Natural killer cell (primary cell): ENCODE measurements at places on chromosomes 4 and X.

- no peak for DNase-seq
Measured at GRCh38 chr4:174402470-174403176, 118.9 kb downstream of the CEP44 start.

DNA sequence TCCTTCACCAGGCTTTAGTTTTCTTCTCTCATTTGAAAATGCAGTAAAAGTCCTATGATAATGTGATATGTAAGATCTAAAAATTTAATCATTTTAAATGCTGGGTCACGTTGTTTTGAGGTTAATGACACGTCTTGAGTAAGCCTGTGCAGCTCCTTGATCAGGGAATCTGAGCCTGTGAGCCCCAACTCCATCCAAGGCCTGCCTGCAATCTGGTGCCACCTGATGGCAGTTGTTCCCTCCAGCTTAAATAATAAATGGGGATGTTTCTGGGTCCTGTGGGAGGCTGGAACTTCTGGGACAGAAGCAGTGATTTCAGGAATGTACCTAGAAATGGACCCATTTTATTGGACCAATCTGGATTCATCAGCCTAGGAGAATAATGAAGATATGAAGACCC, 455.4 kb upstream of the ADGRL3 start:
- DNase-seq, result no peak

DNA sequence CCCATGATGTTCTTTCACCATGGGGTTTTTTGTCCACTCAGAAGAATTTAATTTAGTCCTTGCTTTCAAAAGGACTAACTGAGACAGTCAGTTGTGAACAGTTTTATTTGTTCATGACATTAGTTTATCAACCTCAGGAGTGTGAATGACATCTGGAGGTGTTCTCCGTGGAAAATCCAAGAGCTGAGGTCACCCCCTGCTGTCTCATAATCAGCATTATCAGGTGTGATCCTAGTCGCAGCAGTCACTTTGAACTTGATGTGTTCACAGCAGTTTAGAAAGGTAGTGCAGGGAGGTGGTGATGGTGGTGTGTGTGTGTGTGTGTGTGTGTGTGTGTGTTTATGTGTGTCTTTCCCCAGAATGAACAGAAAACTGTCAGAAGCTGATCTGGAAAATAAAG, 1760.8 kb upstream of the PCDH10 start:
- DNase-seq, result no peak

GRCh38 chr4:188399834-188400233, 260.6 kb downstream of the TRIML1 start:
- no peak for DNase-seq

- peak; percentile 42 for DNase-seq
Measured at GRCh38 chrX:101417981-101418841, 10.2 kb downstream of the HNRNPH2 start.

DNA sequence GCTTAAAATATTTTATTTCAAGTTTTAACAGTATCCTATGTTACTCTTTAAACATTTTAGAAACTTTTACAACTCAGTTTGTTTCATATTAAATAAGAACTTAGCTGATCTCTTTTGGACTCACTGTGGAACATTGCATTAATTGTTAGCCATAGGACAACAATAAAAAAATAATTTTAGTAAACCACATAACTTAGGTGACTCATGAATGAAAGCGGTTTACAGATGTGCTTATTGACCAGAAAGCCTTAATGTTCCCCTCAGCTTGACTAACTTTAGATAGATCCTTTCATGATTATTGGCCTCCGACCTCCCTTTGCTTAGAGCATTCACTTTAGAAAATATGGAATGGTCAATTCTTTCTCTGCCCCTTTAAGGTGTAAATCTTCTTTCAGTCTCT, 783.5 kb upstream of the MAGEB2 start:
- DNase-seq, result no peak

GRCh38 chrX:39518476-39519029, 579.2 kb downstream of the BCOR start:
- DNase-seq, result no peak

GRCh38 chr4:8542776-8543525, 37.2 kb upstream of the GPR78 start:
- DNase-seq, result no peak

GRCh38 chr4:47494124-47494430, 9.0 kb downstream of the ATP10D start:
- no peak for DNase-seq

DNA sequence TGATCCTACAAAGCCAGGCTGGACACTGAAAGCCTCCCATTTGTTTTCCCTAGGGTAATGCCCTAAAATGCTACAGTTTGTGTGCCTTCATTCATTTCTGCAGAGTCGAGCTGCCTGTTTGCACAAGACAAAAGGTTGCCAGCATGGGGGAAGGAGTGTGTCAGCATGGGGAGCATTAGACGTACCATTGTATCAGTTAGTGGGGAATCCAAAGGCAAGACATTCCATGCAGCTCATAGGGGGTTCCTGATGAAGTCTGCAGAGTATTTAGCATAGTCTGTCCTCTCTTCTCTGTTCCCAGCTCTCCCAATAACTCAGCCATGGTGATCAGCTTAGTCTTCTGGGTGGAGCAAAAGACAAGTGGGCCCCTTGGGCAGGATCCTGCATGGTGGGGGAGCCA, 276.9 kb upstream of the PCDH7 start:
- DNase-seq, result no peak

- no peak for DNase-seq
Measured at GRCh38 chrX:63958134-63958865, 173.3 kb upstream of the ARHGEF9 start.

DNA sequence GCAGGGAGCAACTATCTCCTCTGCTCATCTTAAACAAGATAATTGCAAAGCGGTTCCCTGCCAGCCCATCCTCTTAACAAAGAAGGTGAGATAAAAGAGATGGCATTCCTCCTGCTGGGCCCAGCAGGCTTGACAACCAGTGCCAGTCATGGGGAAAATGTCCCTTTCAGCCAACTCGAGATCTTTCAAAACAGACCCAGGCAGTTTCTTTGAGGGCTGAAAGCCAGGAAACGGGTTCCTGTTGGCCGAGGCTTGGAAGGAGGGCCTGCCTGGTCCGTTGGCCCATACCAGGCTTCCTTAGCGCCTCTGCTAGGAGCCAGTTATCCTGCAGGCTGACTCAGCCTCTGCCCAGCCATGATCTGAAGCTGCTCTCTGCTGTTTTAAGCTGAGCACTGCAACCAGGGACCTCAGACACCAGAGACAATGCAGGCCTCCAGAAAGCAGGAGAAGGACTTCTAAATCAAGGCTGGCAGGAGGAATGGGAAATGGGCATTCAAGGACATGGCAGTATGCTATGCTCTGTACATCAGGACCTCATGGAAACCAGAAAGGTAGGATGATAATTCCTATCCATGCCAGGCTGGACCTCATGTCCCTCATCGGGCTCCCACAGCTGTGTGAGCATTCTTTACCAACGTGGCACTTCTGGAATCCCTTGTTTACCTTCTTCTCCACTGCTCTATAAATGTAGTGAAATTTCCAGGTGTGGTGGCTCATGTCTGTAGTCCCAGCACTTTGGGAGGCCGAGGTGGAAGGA, 42.4 kb upstream of the SLC2A9 start:
- no peak for DNase-seq

DNA sequence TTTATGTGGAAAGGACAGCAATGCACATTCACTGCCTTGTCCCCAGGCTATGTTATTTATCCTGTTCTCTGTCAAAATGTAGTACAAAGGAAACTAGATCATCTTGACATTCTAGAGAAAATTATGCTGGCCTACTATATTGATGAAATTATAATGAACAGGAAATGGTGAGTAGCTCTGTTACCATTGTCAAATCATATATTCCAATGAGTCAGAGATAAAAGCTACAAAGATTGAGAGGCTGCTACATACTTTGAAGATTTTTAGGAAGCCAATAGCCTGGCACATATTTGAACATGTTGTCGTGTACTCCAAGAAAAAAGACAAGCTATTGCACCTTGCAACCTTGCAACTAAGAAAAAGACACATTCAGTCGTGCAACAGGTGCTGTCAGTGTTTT, 52.7 kb upstream of the TET2 start:
- DNase-seq, result no peak

- DNase-seq, result no peak
Measured at GRCh38 chrX:74009041-74009440, 294.9 kb upstream of the ZCCHC13 start.

DNA sequence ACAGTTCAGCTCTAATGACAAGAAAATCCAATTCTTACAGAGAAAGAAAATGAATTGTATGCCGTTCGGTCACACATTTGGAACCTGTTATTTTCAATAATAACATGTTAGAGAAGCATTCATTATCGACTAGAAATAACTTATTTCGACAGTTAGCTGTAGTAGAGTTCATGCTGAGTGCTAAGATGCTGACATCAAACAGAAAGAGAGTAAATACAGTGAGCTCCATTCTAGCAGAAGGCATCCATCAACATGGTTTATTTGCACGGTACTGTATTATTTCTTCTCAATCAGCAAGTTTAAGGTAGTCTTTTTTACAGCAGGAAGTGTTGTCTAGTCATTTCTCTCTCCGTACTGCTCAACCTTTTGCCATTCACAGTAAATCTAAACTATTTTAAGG, 732.1 kb downstream of the STIM2 start:
- no peak for DNase-seq

GRCh38 chr4:114040319-114041116, 61.1 kb upstream of the ARSJ start:
- no peak for DNase-seq

DNA sequence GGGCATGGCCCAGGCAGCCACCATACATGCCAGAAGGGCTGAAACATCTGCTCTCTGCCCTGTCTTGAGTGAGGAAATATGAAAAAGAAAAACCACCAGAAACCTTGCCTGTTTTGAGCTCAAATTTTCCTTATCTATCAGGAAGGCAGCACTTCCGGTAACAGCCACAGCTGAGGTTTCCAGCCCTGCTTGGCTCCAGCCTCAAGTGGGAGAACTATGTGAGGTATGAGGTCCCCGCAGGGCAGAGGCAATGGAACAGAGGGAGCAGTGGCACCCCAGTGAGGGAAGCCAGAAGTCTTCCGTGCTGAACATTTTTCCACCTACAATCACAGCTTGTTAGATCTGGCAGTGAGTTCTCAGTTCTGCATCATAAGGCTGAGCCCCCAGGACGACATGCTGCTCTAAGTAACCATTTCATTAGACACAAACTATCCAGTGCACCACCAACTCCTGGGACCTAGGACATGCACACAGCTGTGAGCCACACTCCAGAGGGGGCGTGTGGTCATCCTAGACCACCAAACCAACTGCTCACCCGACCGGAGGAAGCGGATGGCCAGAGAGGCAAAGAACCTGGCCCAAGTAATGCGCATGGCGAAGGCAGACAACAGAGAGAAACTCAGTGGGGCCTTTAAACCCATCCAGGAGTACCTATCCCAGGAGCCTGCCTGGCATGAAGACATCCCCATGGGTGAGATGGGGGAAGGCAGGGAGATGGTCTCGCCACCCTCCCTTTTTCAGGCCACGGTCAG, 22.6 kb downstream of the WDR1 start:
- DNase-seq, result peak; percentile 58

DNA sequence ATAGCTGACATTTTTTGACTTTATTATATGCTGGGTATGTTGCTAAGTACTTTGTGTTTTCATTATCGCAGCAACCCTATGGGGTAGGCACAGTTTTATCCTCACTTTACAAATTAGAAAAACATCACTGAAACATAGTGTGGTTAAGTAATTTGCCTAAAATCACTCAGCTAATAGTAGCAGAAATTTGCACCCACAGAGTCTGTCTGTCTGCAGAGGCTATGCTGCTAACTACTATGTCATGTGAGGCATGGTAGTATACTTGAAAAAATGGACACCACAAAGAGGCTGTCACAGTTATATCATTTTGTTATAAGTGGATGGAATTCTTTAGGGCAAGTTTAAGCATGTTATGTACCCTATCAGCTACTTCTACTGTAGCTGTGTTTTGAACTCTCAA, 69.0 kb downstream of the STAG2 start:
- DNase-seq, result no peak

DNA sequence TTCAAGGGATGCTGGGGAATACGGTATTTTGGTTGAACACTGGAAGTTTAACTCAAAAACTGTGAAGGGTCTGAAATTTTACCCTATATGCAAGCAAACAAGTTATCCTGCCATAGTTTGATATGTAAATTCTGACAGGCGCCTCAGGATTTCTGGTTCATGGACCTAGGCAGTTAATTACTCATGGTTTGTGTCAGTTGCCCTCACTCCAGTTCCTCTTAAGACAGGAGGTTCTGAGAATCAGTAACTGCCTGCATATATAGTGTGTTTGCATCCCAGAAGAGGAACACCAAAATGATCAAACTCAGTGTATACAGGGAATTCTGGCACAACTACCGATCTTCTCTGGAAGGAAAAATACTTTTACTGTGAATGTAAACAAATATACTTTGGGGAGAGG, 360.4 kb upstream of the NWD2 start:
- DNase-seq, result no peak

DNA sequence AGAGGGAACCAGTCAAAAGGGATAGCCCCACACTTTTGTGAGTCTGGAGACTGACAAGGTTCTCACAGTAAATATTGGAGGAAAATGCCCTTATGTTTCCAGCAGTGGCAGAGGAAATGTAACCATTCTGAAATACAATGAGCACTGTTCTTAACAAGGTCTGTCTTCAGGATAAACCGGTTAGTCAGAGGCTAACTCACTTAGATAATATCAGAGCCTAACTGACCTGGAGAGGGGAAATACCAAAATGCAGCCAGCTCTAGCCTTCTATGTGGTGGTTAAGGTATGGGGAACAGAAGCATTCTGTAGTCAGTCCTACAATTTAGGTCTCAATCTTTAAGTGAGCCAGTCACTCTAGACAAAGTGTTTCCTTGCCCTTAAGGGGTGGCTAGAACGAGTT, 70.8 kb downstream of the TBCK start:
- no peak for DNase-seq
